ENCODE measurements at places on chromosomes 6 and 20.

GRCh38 chr6:113719064-113719463, 138.1 kb upstream of the MARCKS start:
- peak; percentile 23 for DNase-seq

DNA sequence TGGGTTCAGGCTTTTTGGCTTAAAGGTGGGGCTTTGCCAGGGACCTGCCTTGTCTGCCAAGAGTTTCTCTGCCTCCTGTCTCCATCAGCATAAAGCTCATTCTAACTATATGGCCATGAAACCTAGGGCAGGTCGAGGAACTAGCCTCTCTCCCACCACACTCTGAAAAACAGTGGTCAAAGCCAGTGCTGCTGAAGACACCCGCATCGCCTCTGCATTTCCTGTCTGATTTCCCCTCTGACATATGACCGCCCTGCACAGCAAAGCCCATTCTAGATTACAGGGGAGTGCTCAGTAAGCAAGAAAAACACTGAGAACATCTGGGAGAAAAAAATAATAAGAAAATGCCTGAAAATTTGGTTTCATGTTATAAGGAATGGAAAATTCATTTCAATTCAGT, 573.6 kb downstream of the PRKN start:
- no peak for DNase-seq

GRCh38 chr6:31083742-31084354, 28.5 kb downstream of the C6orf15 start:
- DNase-seq: peak; percentile 88

GRCh38 chr6:14616656-14617055, 499.1 kb downstream of the CD83 start:
- peak; percentile 11 for DNase-seq

DNA sequence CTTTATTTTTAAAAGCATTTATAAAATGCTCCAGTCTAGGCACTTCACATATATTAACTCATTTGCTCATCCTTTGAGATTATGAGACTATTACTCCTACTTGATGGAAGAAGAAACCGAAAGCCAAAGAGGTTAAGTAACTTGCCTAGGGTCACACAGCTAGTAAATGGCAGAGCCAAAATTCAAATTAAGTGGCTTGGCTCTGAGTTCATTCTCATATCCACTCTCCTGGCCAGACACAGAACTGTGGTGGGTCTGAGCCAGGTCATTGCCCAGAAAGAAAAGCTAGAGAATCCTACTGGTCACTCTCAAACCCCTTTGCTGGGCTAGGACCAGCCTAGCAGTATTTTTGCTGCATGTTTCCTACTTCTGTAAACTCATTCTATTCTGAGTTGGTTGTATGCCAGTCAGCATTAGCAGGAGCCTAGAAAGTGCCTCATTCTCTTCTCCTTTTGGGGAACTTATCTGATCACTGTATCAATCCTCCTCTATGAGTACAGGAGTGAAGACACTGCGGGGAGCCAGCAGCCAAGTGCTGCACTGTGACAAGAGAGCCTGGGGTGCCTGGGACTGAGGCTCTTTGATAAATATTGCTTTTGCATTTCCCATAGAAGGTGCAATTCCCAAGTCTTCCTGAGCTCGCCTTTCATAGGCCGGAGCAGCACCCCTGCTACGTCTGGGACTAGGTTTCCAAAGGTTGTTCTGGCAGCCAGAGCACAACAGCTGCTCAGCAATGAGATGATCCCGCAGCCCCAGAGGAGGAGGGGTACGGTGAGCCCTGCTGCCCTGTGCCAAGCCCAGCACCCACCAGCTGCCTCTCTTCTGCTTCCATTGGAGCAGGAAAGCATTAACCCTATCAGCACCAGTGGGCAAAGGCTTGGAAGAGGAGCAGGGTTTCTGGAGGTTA, 728.3 kb downstream of the MAFB start:
- DNase-seq: no peak

GRCh38 chr6:424741-425417, 33.3 kb downstream of the IRF4 start:
- DNase-seq: no peak

GRCh38 chr20:52060794-52061714, 130.5 kb downstream of the ZFP64 start:
- peak; percentile 44 for DNase-seq

All from fibroblast of skin of right biceps (primary cell).